ENCODE measurements at places on chromosomes 12 and 14.

GRCh38 chr14:105844810-105845724 is 318.7 kb downstream of the TMEM121 start:
- no peak for DNase-seq

DNA sequence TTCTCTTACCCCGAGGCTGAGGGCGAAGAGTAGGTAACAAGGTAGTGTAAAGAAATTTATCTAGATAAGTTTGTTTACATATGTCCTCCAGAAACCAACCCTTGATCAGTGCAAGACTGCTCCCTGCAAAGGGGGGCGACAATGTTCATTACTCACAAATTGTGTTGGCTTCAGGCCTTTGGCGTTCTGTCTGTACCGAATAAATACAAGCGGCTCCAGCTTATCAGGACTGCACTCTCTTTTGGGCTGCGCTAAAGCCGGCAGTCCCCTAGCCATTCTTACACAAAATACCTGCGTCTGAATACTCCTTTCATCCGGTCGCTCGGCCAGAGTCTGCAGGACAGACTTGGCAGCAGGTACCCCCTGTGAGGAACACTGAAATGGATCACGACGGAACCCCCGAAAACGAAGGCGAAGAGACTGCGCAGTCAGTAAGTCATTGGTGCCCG is 116.4 kb downstream of the PPHLN1 start:
- DNase-seq: no peak

- no peak for DNase-seq
Observed at GRCh38 chr12:109289551-109289950, 19.5 kb downstream of the FOXN4 start.

GRCh38 chr12:80941916-80942315 is 4.2 kb upstream of the LIN7A start:
- DNase-seq: no peak

GRCh38 chr12:77485961-77486854 is 344.5 kb upstream of the NAV3 start:
- no peak for DNase-seq

GRCh38 chr12:120914794-120915193 is 10.6 kb upstream of the SPPL3 start:
- DNase-seq: no peak

- no peak for DNase-seq
Observed at GRCh38 chr14:32468955-32469354, 139.9 kb downstream of the AKAP6 start.

DNA sequence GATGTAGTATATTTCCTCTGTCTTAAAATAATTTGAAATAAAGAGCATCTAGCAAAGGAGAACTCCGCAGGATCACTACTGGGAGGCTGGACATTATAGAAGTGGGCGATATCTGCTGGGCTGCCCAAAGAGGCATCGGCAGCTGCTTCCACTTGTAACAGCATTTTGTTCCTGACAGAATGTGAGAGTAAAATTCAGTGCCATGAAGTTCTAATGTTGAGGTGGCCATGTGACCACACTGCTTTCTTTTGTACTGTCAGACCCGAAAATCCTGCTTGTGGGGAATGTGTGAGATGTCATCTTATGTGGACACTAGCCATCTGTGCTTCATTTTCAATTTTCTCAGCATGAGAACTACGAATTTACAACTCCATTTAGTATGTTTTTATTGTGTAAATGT is 151.9 kb downstream of the ACSS3 start:
- no peak for DNase-seq

- DNase-seq: no peak
Observed at GRCh38 chr14:64684091-64684490, 20.1 kb upstream of the PLEKHG3 start.

- no peak for DNase-seq
Observed at GRCh38 chr12:49330032-49330619, 6.9 kb downstream of the C1QL4 start.

GRCh38 chr12:127640181-127640886 is 626.6 kb upstream of the TMEM132C start:
- DNase-seq: no peak

DNA sequence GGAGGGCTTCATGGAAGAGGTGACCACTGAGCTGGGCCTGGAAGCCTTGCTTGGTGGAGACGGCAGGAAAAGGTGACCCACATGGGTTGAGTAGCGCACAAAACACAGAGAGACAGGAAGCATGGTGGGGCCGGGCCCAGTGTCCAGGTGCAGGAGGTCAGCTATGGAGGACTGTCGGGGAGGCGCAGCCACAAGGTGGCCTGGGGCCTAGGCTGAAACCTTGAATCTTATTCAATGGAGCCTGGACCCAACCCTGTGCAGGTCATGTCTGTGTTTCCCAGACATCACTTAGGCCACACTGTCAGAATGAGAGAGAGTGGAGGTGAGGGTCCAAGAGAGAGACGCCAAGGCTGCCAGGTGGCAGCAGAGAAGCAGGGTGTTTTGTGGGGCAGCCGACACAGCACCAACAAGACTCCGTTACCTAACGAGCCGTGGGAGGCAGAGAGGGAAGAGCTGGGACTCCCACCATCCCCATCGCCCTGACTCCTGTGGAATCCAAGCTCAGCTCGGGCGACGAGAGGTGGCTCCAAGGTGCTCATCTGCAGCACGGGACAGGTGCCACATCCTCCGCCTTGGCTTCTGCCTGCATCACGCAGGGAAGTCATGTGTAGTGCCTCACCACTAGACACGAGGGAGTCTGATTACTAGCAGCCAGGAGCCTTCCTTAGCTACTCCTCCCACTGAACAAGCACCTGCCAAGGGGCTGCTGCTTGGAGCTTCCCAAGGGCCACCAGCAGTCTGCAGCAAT is 38.7 kb downstream of the DEGS2 start:
- DNase-seq: no peak

DNA sequence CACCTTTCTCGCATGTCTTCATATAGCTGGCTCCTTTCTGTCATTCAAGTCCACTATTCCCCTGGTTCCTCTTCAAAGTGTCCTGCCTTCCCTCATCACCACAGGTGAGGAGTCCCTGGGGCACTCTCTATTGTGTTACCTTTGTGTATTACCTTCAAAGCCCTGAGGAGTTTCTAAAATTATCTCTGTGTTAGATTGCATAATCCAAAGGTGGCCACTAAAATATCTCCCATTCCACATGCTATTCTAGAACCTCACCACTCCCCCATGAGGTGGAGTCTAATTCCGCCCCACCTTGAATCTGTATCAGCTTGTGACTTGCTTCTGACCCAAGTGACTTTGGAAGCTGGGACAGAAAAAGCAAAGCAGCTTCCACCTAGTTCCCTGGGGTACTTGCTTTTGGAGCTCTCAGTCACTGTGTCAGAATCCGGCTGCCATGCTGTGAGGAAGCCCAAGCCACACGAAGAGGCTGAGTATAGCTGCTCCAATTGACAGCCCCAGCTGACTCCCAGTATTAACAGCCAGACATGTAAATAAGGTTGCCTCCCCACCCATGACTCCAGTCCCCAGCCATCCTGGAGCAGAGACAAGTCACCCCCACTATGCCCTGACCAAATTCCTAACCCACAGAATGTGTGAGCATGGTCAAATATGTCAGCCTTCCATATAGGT is 6.8 kb downstream of the HRK start:
- no peak for DNase-seq

GRCh38 chr12:113058553-113058952 is 2.0 kb downstream of the DTX1 start:
- no peak for DNase-seq

DNA sequence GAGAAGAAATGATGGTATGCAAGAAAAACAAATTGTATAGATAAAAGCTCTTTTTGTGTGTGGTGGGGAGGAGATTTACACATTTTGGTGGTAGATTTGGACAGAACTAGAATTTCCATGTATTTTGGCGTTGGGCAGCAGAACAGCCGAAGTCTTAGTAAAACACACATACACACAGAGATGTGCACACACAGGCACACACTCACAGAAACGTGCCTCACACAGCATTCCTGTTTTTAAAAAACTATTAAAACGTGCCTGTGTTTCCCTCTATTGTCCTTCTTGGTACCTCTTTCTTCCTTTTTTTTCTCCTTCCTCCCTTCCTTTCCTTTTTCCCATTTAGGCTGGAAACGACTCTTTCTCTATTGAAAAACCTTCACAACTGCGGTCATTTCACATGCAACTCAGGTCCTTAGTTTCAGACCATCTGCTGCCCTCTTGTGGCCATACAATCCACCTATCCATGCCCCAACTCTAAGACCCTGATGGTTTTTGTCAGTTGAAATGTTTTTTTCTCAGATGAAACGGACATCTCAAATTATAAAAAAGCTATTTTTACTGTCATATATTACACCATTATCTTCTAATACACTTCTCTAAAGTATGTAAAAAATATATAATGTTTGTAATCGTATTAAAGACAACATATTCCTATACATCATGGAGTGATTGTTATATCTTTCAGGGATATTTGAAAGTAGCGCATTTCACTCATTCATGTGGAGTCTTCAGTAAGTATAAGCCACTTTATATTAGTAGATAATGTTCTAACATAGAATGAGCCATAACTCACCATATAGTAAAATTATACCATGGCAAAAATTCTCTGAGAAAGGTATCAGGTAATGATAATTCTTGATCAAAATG is 386.7 kb upstream of the NOVA1 start:
- peak; percentile 70 for DNase-seq

- peak; percentile 37 for DNase-seq
Observed at GRCh38 chr12:51819736-51820525, 28.6 kb downstream of the FIGNL2 start.

- no peak for DNase-seq
Observed at GRCh38 chr14:96905825-96906224, 108.6 kb downstream of the VRK1 start.

- DNase-seq: no peak
Observed at GRCh38 chr12:130711756-130712155, 4.3 kb downstream of the RIMBP2 start.

DNA sequence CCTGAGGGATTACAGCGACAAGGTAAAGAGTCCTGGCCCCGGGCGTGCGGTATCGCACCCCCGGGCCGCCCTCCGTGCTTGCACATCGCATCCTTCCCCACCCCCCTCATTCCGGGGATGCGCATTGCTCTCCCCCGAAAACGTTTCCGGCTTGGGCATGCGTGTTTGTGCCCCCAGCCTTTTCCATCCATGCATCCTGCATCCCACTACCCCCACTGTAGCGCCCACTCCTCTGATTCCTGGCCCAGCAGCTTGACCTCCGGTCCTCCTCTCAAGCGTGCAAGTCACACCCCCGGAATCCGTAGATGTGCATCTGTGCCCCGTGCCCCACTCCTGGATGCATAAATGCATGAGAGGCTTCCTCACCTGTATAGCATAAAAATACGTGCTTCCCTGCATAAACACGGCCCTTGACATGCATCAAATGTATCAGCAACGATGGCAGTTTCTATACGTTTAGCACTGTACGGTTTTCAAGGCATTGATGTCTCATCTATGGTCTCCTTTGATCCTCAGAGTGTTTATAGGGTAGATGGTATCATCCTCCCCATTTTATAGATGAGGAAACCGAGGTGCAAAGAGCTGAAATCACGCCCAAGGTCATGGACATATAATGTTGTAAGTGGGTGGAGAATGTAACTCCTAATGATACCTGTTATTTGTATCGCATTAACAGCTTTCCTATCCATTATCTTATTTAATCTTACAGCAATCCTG is 484 bp downstream of the RIC8B start:
- no peak for DNase-seq

DNA sequence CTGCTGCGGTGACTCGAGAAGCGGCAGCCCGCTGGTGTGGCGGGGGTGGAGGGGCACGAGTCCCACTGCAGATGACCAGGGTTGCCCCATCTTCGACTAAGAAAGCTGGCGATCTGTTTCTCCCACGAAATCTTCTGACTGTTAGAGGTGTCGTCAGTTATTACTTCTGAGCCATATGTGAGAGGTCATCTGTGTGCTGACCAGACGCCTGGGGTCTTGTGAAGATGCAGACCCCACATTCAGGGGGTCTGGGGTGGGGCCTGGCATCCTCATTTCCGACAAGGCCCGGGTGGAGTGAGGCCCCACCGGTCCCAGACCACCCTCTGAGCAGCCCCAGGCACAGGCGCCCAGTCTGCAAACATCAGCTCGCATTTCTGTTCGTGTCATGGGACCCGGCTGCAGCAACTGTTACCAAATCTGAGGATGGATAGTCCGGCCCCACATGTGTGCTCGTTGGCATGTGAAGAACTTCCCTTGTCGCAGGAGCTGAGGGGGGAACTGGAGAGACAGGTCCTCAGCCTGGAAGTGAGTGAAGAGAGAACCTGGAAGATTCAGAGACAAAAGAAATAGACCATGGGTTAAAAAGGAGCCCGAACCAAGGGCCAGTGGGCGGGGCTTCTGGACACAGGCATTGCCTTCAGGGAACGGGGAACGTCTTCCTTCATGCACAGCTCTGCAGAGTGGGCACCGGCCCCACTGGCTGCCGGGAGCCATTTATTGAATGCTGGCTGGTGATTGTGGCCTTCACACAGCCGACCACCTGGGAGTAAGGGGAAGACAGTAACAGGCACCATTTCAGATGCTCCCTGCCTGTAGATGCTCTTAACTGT is 135.2 kb downstream of the ADGRD1 start:
- no peak for DNase-seq

DNA sequence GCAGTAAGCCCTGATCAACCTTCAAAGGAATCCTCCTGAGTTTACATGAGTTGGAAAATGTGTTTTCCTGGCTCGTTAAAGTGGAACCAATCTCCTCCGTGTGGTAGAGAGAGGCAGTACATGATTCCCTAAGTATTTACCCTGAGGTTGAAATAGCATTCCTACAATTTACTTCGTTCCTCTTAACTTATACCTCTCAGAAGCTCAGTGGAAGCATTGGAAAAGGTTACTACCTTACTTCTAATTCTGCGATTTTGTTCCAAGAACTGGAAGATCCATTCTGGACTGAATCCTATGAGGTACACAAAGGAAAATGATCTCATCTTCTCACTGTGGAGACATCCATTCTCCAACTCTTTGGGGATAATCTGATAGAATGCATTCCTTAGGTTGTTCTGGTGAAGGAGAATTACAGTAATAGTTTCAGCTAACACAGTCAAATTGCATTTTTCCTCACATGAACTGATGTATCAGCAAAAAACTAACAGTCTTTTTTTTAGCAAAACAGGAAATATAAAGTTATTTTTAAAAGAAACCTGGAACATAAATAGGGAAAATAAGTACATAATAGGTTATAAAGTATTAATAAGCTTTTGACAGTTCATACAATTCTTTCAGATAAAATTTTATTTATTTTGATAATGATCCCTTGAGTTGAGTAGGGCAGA is 475.6 kb downstream of the PDZRN4 start:
- peak; percentile 26 for DNase-seq

DNA sequence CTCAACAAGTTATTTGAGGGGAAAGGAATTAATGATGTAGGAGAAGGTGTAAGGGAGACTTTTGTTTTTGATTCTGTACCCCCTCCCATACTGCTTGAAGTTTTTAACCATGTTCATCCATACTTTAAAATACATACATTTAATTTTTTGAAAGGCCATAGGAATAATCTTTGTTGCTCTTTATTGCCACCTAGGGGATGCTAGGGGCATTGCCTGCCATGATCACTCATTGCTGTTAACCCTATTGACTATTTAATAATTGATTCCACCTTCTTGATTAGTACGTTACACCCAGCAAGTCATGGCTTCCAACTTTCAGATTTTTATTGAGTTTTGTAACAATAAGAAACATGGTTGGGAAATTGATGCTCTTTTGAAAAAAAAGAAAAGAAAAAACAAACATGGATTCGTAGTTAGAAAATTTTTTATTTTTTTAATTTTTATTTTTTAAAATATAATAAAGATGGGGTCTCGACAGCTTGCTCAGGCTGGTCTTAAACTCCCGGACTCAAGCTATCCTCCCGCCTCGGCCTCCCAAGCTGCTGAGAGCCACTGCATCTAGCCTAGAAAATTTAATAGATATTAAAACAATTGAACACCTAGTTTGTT is 8.5 kb upstream of the PRKAB1 start:
- DNase-seq: peak; percentile 43

Data from NCI-H2081 (cell line).